ENCODE measurements at places on chromosomes 5 and 9. TPM values are rescaled to one million over a fixed set of nuclear protein-coding genes. Genes with fewer than 3 reads are reported as not detected.

Gene ABLIM3
- total RNA-seq: 35.3 TPM

Gene IL3
- not detected for total RNA-seq

Gene SH3TC2
- total RNA-seq: 1.0 TPM

Gene ZNG1C
- 23.4 TPM for total RNA-seq

Gene TAS2R1
- total RNA-seq: not detected

Gene SPATA31A3
- not detected for total RNA-seq

Gene LRRC19
- total RNA-seq: not detected

Gene TMEFF1
- total RNA-seq: not detected

Gene KCNV2
- total RNA-seq: not detected

Gene GLRA1
- not detected for total RNA-seq

Gene BSPRY
- total RNA-seq: 11.2 TPM

Gene PNPLA7
- total RNA-seq: 2.9 TPM

Gene ATG12
- 39.8 TPM for total RNA-seq

Gene NOL8
- total RNA-seq: 23.7 TPM

Gene SLC6A3
- 0.10 TPM for total RNA-seq

Gene S1PR3
- total RNA-seq: 15.8 TPM
